ELF-1 (cell line): ENCODE measurements at places on chromosomes 12 and 14.

DNA sequence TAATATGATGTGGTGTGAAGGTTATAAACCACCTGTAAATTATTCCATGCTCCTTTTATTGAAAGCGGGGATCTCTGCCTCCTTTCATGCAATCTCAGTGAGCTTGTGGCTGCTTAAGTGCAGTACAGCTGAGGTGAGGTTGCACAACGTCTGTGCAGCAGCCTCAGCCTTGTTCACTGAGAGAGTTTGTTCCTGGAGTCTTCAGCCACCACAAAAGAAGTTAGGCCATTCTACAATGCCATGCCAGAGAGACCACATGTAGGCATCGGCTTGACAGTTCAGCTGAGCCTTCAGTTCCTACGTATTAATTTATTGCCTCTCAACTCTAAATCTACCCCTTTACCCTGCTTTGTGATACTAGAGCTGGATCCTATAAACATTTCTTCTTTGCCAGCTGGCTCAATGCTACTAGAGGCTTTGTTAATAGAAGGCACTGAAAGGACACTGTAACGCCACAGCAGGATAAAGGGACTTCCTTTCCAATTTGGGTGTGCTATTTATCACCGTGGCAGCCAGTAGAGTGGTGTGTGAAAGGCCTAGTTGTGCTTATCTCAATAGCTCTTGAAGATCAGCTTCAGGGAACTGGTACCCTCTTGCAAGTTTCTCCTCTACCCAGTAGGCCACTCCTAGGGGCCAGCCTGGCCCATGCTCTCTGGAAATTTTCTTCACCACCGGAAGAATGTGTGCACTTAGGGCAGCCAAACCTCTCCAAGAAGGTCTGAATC lies 337.7 kb downstream of the IPO8 start:
- DNase-seq = no peak

GRCh38 chr12:6607751-6608591 lies 792 bp upstream of the CHD4 start:
- DNase-seq = peak; percentile 40

- no peak for DNase-seq
Observed at GRCh38 chr12:118356809-118357256, 15.9 kb downstream of the TAOK3 start.

DNA sequence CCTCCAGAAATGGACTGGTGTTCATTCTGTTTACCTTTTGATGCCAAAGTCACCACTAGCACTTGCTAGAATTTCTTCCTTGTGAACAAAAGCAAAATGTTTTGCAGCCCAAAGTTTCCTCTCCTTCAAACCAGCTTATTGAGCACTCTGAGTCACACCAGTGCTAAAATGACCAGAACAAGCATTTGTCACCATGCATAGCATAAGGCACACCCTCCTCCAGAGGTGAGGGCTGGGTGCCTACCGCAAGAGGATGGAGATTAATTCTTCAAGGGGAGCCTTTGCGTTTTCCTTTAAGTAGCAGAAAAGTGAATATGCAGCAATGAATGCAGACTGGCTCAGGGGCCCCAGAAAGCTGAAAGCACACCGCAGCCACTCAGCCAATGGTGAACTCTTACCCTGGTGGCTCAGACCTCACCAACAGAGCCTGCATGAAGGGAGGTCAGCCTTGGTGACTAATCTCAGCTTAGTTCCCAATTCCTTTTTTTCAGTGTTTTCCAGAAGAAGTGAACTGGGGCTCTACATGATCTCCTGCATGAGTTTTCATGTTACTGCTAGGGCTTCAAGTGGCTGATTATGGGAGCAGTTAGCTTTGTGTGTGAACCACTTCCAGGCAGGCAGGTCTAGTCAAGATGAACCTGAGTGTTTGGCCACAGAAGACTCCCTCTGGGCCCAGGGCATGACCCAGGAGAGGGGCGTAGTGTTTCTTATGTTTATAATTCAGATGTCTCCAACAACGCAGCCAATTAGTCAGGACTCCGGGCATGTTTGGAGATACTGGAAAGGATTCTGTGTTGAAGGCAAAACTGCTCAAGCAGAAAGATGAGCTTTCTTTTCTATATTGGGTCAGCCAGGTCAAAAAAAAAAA lies 96.3 kb downstream of the PAX9 start:
- DNase-seq = no peak

GRCh38 chr14:93103392-93104080 lies 12.2 kb downstream of the ITPK1 start:
- no peak for DNase-seq

- DNase-seq = no peak
Observed at GRCh38 chr12:92414170-92415070, 268.8 kb upstream of the BTG1 start.

DNA sequence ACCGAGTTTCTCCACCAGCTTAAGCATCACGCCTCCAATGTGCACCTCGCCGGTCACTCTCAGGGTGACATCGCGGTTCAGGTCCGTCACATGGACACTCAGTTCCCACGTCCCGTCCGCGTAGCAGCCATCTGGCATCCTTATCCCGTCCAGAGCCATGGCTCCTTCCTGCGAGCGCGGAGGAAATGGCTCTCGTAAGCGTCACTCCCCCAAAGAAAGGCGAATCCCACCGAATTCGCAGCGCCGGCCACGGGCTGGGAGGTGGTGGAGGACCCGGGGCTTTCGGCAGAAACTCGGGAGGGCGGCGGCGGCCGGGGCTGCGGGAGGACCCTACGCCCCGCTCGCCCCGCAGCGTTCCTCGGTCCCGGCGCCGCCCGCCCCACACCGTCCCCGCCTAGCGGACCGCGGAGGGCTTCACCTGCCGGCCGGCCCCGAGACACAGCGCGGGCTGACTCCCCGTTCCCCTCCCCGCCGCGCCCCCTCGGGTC lies 396 bp downstream of the FERMT2 start:
- peak; percentile 59 for DNase-seq

DNA sequence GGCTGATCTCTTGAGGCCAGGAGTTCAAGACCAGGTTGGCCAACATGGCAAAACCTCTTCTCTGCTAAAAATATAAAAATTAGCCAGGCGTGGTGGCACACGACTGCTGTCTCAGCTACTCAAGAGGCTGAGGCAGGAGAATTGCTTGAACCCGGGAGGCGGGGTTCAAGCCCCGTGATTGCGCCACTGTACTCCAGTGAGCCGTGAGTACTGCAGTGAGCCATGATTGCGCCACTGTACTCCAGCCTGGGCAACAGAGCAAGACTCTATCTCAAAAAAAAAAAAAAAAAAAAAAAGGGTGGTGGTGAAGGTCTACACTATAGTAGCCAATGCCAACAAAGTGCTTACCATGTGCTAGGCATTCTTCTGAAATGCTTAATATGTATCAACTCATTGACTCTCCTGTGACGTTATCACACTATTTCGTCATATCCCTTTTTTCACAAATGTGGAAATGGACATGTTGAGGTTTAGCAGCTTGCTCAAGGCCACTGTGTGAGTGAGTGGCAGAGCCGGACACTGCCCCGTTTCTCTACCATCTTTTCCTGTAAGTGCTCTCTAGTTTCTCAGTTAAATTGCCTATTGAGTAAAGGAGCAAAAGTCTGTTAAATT lies 59.6 kb downstream of the GNS start:
- DNase-seq = no peak

- DNase-seq = no peak
Observed at GRCh38 chr12:104022786-104023185, 27.2 kb downstream of the GLT8D2 start.

GRCh38 chr12:70260646-70261045 lies 17.4 kb downstream of the CNOT2 start:
- no peak for DNase-seq

- peak; percentile 92 for DNase-seq
Observed at GRCh38 chr12:100154474-100155247, 12.0 kb upstream of the BLTP3B start.

GRCh38 chr12:91017511-91018263 lies 12.9 kb upstream of the EPYC start:
- DNase-seq = no peak

DNA sequence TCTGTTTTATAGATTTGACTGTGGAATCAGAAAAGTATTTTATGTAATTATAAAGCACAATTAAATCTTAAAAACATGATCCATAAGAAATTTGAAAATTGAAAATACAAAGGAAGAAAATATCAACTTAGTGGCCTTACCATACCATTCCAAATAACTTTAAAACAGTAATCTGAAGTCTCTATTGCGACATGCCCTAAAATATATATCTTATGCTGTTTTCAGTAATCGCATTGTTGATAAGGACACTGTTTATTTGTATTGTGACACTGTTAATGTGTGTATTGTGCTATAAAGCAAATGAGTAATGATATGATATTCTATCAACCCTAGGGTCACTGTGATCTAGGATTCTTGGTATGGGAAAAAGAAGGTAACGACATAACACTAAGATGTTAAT lies 7.0 kb downstream of the KLHL28 start:
- DNase-seq = no peak

DNA sequence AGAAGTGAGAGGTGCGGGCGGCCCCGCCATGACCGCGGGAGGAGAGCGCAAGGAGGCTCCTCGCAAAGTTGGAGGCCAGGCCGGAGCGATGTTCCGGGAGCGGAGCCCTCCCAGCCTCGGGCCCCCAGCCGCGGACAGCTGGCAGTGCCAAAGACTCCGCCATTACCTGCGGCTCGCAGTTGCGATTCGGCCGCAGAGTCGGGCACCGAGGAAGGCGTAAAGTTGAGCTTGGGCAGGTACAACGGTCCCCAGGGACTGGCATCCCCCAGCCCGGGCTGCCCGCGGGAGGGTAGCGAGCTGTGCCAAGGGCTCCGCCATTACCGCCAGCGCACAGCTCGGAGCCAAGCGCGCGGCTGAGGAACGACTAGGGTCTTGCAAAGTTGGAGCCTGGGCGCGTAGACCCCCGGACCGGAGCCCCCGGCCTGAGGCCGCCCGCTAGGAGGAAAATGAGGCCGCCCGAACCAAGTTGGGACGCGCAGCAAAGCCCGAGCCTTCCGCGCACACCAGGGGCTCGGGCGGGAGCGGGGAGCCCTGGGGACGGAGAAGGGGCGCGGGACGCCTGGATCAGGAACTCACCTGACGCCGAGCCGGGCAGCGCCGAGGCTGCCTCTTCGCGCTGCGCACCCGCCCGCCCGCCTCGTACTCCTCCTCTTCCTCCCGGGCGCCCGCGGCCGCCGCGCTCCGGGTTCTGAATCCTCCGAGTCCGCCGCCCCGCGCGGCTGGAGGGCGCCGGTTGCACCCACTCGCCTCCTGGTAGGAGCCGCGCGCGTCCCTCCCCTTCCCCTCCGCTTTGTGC lies 677 bp downstream of the NOS1 start:
- DNase-seq = peak; percentile 24

DNA sequence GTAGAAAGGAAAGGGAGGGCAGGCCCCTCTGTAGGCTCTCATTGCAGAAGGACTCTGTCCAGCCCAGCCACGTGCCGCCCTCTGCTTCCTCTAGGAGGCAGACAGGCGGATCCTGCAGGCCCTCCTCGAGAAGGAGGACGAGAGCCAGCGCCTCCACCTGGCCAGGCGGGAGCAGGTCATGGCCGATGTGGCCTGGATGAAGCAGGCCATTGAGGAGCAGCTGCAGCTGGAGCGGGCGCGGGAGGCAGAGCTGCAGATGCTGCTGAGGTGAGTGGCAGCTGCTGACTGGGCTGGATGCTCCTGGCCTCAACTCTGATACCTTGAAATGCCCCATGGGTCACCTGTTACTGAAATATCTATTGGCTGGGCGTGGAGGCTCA lies 10.9 kb downstream of the TCHP start:
- peak; percentile 86 for DNase-seq

- no peak for DNase-seq
Observed at GRCh38 chr12:42741091-42741490, 151.5 kb upstream of the PRICKLE1 start.

GRCh38 chr12:121112496-121112895 lies 20.2 kb upstream of the P2RX7 start:
- no peak for DNase-seq

DNA sequence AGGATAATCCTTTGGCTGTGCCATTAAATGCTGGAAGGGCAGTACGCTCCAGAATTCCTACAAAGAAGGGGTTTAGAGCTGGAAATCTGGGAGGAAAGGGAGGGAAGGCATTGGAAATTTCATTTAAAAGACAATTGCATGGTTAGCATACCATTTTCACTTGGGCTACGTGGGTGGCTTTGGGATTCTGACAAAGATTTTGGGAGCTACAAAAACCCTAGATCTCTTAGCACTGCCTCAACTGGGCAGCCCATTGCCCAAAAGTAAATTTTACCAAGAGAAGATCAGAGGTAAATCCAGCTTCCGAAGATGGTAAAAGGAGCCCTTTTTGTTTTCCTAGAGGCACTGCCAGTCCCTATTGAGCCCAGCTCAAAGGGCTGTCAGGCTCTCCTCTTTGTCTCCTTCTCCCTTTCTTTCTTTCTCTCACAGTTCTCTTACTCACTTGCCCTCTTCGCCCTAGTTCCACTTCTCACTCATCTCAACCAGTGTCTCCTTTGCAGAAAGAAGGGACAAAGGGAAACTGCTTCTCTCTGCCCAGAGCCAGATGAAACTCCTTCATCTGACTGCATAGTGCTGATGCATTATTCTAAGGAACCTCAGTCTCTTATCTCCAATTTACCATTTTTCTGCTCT lies 125.4 kb upstream of the PLEKHA5 start:
- peak; percentile 62 for DNase-seq

DNA sequence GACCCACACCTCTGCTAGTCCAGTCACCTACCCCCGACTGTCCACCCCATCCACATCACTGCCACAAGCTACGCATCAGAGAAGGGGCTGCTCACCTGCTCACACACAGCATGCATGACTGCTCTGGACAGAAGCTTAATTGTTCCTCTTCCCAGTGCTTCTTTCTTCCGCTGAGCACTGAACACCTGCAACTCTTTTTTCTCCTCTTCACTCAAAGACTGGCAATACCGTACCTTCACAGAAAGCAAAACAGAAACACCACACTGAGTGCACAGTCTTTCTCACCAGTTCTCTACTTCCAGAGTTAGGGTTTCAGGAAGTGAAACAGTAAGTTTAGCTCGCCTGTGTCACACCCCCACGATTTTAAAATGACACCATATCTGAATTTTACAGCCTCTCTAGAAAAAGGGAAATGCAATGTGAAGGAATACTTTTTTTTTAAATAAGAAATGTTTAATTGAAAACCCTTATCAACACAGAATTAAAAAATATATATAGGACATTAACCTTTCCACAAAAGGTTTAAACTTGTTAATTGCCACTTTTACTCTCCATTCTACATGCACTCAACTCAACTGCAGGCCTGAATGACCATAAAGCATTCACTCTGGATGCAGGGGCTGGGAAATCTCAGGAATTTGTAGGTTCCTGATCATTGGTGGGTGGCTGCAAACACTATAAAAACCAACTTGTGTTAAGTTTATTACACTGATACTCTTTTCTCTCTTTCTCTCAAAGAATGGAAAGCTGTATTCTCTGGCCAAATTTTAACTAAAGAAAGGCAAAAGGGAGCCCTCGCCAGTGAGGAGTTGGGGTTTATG lies 120.0 kb downstream of the PRICKLE1 start:
- DNase-seq = no peak
